T-helper 2 cell treated with Interferon-gamma antibody and Interleukin-4, amounts not matched to agents 5 μg/mL and 100 μg/mL, for 36 hours (primary cell): ENCODE measurements at places on chromosomes 13 and 19.

DNA sequence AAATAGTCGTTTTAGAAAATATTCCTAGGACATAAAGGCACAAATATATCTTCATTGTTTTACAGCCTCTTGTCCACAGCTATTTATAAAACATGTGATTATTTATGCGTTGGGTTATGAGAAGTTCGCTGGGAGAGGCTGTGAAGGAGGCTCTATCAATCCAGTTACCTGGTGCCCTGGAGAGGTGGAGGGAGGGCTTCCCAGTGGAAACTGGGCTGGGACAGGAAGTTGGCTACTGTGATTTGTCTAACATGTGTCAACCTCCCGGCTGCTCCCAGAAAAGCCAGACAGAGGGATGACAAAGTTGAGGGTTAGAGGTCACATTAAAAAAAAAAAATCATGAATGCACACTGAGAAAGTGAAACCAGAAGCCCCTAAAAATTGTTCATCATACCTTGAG, 346.5 kb downstream of the ZNF536 start:
- DNase-seq, result no peak

GRCh38 chr19:10835089-10835753, 791 bp downstream of the TMED1 start:
- DNase-seq, result no peak

DNA sequence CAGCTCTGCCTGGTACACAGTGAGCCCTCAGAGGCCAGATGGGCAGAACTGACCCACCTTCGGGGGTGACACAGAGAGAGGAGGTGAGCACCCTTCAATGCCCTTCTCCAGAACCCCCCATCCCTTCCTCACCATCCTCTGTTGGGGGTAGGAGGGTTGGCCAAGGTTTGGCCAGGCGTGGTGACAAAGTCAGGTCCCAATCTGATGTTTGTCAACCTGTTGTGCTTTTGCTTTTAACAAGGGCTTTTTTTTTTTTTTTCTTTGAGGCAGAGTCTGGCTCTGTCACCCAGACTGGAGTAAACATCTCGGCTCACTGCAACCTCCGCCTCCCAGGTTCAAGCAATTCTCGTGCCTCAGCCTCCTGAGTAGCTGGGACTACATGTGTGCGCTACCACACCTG, 7.3 kb downstream of the PTGIR start:
- DNase-seq, result no peak

- peak; percentile 65 for DNase-seq
Observed at GRCh38 chr13:42354241-42355091, 82.5 kb downstream of the AKAP11 start.

DNA sequence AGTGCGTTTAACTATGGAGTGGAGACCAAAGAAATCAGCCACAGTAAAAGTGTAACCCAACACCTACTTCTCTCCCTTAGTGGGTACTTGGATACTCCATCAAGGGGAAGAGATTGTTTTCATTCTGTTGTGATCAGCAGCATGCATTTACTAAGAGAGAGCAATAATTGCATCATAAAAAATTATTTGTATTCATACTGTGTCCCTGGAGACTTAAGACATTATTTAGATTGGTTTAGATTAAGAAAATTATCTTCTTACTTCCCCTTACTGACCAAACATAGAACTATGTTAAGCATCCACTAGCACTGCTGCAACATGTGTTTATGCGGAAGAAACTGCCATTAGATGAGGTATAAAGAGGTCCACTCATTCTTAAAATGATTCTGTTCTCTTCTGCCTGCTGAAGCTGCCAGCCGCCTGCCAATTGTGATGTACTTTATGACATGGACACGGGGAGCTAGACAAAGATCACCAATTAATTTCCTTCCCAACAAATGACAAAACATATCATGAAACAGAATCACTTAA, 738.5 kb downstream of the DIAPH3 start:
- no peak for DNase-seq

GRCh38 chr13:113545455-113545930, 39.1 kb upstream of the TFDP1 start:
- no peak for DNase-seq

- DNase-seq, result no peak
Observed at GRCh38 chr13:63427170-63427569, 2011.5 kb upstream of the PCDH20 start.

GRCh38 chr19:18648973-18649315, 12.1 kb downstream of the KLHL26 start:
- no peak for DNase-seq

DNA sequence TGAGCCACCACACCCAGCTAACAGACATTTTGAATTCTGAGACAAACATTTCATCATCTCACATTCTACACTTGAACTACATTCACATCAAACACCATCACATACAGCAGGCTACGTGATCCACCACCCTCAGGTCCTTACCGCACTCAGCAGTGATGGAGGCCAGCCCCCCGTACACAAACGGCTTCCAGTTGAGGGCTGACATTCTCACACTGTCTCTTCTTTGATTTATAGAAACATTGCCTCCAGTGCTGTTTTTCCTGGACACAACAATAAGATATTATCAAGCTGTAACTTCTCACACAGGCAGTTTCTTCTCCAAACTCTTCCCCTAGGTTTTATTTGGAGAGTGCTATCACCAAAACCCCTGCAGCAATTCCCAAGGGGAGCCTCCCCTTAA, 7.0 kb downstream of the SLC25A30 start:
- DNase-seq, result no peak

GRCh38 chr13:80334597-80335260, 6.2 kb downstream of the SPRY2 start:
- no peak for DNase-seq
